ENCODE measurements at places on chromosomes 16 and 17. TPM values are rescaled to one million over a fixed set of nuclear protein-coding genes. Genes with fewer than 3 reads are reported as not detected.

DNA sequence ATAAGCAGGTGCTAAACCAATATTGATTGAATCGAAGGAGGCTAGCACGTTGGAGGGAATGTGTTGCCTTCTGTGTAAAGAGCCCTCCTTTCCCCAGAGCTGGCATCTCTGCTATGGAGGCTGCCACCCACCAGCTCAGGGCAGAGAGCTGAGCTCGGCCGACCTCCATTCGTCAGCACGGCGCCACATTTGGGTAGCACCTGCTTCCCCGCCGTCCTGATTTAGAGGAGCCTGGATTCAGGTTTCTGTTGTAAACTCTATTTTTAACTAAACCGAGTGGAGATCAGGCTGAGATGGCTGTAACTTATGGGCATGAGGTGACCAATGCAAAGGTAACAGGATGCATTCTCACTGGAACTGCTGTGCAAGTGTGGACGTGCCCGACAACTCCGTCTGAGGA, 172.5 kb downstream of the CCDC182 start:
- no peaks in the 10 kb centered on the region for H3K4me1 ChIP-seq
- H3K27me3 ChIP-seq, result no peaks in the 10 kb centered on the region
- H3K27ac ChIP-seq, result no peak overlapping the region
- DNase-seq, result no peak

DNA sequence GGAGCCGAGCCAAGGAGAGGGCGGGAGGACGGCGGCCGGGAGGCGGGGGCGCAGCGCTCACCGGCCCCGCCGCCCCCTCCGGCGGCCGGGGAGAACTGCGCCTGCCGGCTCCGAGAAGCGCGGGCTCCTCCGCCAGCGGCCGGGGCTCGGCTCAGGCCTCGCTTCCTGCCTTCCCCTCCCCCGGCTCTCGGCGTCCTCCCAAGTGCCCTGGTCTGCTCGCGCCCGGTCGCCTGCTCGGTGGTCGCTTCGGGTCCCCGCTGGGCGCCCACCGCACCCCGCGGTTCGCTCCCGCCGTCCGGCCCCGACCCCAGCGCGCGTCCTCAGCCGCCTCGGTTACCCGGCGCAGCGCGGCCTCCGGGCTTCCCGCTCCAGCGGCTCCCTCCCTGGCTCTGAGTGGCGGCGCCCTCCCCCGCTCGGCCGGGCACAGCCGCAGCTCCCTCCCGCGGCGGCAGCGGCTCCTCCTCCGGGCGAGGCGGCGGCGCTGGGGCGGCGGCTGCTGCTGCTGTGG, 313 bp downstream of the UBTF start:
- peaks cover 8% of the 10 kb centered on the region for H3K36me3 ChIP-seq
- peak overlapping the region; percentile 69 for H3K4me3 ChIP-seq
- DNase-seq, result no peak
- no peaks in the 10 kb centered on the region for H3K27me3 ChIP-seq
- peaks cover 26% of the 10 kb centered on the region for H3K4me1 ChIP-seq

DNA sequence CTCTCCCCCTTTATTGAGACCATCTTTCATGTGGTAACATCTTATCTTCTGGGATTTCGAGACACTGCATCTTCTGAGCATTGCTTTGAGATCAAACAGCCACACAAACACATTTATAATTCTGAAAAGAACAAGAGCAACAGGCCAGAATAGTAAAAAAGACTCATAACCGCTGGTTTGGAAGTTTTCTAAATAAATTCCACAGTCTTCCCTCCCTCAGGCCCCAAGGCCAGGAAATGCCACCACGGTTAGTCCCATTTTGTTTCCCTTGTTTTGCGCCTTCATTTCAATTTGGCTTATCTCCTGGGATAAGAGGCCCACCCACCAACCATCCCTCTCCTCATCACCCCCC, 25.3 kb downstream of the LITAF start:
- no peak for DNase-seq
- no peaks in the 10 kb centered on the region for H3K36me3 ChIP-seq
- H3K27me3 ChIP-seq, result no peaks in the 10 kb centered on the region
- peaks cover 3% of the 10 kb centered on the region for H3K4me1 ChIP-seq
- no peak overlapping the region for H3K27ac ChIP-seq
- H3K4me3 ChIP-seq, result no peak overlapping the region

- no peak overlapping the region for H3K27ac ChIP-seq
- no peaks in the 10 kb centered on the region for H3K27me3 ChIP-seq
- H3K4me1 ChIP-seq, result no peaks in the 10 kb centered on the region
Measured at GRCh38 chr17:2745317-2746037, 4.0 kb downstream of the CCDC92B start.

DNA sequence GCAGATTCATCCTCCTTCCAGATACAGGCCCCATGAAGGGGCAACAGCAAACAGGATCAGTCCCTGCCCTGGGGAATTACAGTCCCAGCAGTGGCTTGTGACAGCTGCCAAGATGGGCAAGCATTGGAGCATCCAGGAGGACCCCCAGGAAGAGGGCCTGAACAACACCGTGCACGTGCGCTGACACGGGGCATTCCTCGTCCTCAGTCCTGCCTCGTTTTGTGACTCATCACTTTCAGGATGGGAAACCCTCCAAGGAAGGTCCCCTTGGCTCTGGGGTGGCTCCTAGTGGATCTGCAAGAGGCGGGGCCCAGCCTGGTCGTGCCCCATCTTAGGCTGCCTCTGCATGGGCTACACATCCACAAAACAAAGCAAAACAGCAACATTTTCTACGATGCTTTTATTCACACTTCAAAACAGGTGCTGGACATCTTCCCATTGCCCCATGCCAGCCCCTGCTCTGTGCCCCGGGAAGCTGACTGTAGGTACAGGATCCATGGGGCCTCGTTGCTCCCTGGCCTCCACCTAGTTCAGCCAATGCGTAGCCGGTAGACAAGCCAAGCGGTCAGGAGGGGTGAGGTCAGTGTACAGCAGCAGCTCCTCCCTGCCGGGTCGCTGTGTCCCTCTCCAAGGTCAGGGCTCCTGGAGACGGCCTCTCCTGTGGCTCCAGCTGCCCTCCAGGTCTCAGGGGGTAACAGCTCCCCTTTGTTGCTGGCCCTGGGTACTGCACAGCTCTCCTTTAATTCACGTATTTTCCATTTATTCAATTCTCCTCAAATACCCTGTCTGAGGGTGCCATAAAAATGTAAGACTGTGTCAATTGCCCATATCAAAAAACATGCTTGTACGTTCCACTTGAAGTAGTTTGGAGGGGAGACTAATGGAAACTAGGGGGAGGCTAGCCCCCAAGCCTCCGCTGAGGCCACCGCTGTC, 32.2 kb downstream of the ACTG1 start:
- H3K4me3 ChIP-seq, result no peak overlapping the region
- no peak for DNase-seq
- H3K27ac ChIP-seq, result peak overlapping the region; percentile 31
- peaks cover 35% of the 10 kb centered on the region for H3K4me1 ChIP-seq
- H3K27me3 ChIP-seq, result no peaks in the 10 kb centered on the region
- H3K36me3 ChIP-seq, result no peaks in the 10 kb centered on the region

DNA sequence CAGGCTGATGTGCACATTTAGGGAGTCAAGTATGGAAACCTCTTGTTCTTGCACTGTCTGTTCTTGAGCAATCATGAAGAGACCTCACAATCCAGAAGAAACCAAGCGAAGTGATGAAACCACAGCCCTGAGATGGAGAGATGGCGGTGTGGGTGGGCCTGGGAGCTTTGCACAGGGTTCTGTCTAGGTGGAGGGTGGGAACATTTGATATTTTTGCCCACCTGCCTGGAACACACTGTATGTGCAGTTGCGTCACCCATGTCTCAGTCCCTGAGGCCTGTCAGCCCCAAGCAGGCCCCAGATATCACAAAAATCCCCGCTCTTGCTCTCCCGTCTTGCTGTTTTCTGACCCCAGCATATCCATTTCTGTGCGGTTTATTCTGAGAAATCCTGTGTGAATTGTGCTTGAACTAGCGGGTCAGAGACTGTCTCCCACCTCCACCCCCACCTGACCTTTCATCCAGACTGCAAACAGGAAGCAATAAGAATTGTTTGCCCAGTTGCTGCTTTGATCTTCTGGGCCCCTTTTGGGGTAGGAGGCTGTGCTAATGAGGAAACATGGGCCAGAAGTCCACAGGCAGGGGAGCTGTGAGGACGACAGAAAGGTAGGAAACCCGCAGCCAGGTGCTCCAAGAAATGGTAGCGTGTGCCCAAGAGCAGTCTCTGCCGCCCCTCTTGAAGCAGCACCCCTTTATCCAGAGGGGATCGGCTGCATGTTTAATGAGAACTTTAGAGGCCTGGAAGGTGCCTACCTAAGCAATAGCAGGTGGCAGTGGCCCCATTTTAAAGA, 183.8 kb downstream of the CCDC182 start:
- H3K4me3 ChIP-seq, result no peak overlapping the region
- H3K27me3 ChIP-seq, result no peaks in the 10 kb centered on the region
- no peaks in the 10 kb centered on the region for H3K4me1 ChIP-seq

DNA sequence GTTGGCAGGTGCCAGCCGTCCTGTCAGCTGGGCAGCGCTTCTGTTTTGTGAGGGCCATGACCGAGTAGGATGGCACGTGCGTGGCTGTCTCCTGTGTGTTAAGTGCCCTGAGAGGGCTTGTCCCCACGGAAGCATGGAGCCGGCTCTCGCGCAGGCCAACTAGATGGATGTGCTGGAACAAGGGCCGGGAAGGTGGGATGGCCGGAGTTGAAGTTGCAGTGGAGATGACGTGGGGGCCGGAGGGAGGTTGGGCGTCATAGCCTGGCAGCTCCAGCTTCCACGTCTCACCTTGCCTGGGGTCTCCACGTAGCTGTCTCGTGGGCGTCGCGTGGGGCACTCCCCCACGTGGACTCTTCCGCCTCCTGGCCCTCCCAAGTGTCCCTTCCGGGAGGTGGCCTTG, 27.7 kb downstream of the TBCD start:
- no peak overlapping the region for H3K27ac ChIP-seq
- no peaks in the 10 kb centered on the region for H3K4me1 ChIP-seq
- DNase-seq, result no peak

DNA sequence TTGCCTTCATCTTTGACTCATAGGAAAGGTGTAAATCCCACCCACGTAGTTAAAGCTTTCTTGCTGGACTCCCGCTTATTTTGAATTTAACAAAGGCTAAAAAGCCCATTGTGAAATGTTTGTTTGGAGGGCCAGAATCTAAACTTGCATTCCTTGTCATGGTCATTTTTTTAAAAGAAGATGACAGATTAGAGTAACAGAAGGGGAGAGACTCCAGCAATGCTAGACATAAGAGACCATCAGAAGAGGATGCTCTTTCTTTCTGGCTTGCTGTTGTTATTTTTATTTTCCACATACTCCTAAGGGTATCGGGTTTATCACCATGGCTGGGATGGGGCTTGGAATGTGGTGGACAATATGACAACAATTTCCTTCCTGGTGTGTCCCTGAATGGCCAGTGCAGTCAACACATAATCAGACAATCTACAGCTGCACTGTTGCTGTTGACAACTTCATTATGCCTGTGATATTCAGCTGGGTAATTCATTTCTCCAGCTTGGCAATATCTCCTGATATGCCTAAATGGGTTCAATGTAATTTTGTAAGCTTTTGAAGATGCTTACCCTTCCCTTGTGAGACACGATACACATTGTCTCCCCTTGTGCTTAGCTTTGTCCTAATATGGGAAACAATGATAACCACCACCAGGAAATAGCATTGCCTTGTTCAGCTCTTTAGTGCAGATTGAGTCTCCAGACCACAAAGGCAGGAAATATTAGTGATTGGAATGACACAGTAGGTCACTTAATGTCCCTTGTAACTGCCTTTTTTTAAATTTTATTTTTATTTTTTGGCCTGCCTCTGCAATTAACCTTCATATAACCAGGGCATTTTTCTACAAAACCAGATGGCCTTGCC, 164.3 kb downstream of the ANKFN1 start:
- H3K4me3 ChIP-seq, result no peak overlapping the region
- H3K27me3 ChIP-seq, result no peaks in the 10 kb centered on the region
- no peak overlapping the region for H3K27ac ChIP-seq
- H3K36me3 ChIP-seq, result no peaks in the 10 kb centered on the region

DNA sequence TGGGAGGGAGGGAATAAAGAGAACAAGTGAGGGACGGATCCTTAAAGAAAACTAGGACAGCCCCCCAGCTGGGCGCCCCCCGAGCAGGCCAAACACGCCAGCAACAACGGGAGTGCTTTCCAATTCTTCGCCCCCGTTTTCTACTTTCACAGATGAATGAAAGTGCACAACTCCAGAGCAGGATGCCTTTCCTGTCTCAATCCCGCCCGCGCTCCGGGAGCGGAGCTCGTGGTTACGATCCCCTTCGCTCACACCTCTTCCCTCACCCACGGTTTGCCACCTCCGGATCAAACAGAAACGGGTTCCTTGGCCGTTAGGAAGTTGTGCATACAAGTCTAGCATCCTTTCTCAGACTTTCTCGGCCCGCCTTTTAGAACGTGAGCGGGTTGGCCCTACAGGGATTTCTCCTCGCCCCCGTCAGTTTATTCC, 680 bp downstream of the SKA2 start:
- peak overlapping the region; percentile 86 for H3K4me3 ChIP-seq
- no peaks in the 10 kb centered on the region for H3K27me3 ChIP-seq
- no peak for DNase-seq
- H3K4me1 ChIP-seq, result peaks cover 28% of the 10 kb centered on the region

GRCh38 chr17:61701334-61701733, 110.3 kb upstream of the NACA2 start:
- DNase-seq, result no peak
- H3K27ac ChIP-seq, result no peak overlapping the region
- no peak overlapping the region for H3K4me3 ChIP-seq
- no peaks in the 10 kb centered on the region for H3K27me3 ChIP-seq
- no peaks in the 10 kb centered on the region for H3K36me3 ChIP-seq

DNA sequence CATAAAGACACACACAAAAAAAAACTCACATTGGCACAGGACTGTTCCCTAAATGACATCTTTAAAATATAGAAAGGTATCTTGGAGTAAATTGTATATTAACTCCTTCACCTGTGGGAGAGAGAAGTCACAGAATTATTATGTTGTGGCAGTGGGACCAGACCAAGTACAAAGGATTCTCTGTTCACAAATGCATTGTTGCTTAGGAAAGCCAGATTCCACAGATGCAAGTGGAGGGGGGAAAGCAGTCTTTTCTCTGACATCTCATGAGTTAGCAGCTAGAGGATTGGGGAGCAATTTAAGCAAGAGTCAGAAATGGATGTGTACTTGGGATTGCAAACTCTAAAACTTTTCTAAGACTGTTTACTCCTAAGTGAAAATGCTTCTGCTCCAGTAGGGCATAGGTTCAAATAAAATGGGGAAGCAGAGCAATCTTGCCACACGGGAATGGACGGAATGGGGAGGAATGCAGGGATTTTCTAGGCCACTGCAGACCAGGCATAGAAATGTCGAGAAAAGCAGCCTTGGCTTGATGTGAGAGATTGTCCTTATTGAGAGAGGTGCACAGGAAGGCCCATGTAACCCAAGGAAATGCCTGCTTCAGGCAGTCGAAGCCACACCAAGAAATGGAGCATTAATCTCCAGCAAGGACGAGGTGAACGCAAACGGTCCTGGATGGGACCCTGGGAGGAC, 4.1 kb upstream of the PMP22 start:
- no peaks in the 10 kb centered on the region for H3K36me3 ChIP-seq
- DNase-seq, result no peak
- no peaks in the 10 kb centered on the region for H3K27me3 ChIP-seq

The PCTP gene
- 23.7 TPM for total RNA-seq

The ZNF469 gene
- total RNA-seq, result 1.3 TPM

The ITGAL gene
- 0.54 TPM for total RNA-seq

The KRTAP4-5 gene
- not detected for total RNA-seq

The P2RX5 gene
- total RNA-seq, result 14.9 TPM

The ZMYND15 gene
- 0.28 TPM for total RNA-seq

All from Panc1 (cell line).